ENCODE measurements at places on chromosomes 16 and 17. TPM values are rescaled to one million over a fixed set of nuclear protein-coding genes. Genes with fewer than 3 reads are reported as not detected.

Gene KRTAP4-4
- not detected for polyA plus RNA-seq

Gene RNU2-1
- not detected for polyA plus RNA-seq

Gene HOXB5
- 38.2 TPM for polyA plus RNA-seq

Gene KRT16
- not detected for polyA plus RNA-seq

Gene RAP1GAP2
- 23.1 TPM for polyA plus RNA-seq

Gene TMC6
- 24.8 TPM for polyA plus RNA-seq

Gene GPRC5C
- polyA plus RNA-seq = 80.8 TPM

Gene CCL14
- polyA plus RNA-seq = 18.0 TPM

Gene BEAN1
- 3.3 TPM for polyA plus RNA-seq

Gene ZSCAN10
- 0.10 TPM for polyA plus RNA-seq

Gene TMEM238L
- 3.3 TPM for polyA plus RNA-seq

Gene MYH11
- polyA plus RNA-seq = 11.1 TPM

Gene TK2
- 41.8 TPM for polyA plus RNA-seq

Gene CCL7
- polyA plus RNA-seq = not detected

Gene ABCC12
- polyA plus RNA-seq = 0.13 TPM
